ENCODE measurements at places on chromosomes 16 and 17. TPM values are rescaled to one million over a fixed set of nuclear protein-coding genes. Genes with fewer than 3 reads are reported as not detected.

Gene PPL
- total RNA-seq: 0.13 TPM

Gene MEIOB
- total RNA-seq: not detected

Gene SOCS3
- 29.3 TPM for total RNA-seq

Gene CBX2
- total RNA-seq: 6.7 TPM

Gene HAGH
- 35.4 TPM for total RNA-seq

Gene SOX9
- total RNA-seq: 11.3 TPM

Gene TADA2A
- total RNA-seq: 28.5 TPM

Gene KCNG4
- not detected for total RNA-seq

Gene HIGD1B
- total RNA-seq: not detected

Gene ITGAL
- not detected for total RNA-seq

Gene SLC16A13
- total RNA-seq: 0.63 TPM

Gene SLC5A11
- not detected for total RNA-seq

Gene CBLN1
- not detected for total RNA-seq

Gene SALL1
- not detected for total RNA-seq

Gene LPO
- total RNA-seq: not detected

Gene DOC2B
- not detected for total RNA-seq

Gene CDC6
- 43.2 TPM for total RNA-seq

Gene RGS9
- total RNA-seq: 0.57 TPM

Gene MYL11
- total RNA-seq: 7.2 TPM

Gene MT1G
- not detected for total RNA-seq

Gene KRT12
- total RNA-seq: not detected

Gene ZNF768
- total RNA-seq: 36.7 TPM

Gene NTN1
- 0.19 TPM for total RNA-seq

Gene CAMKK1
- 3.7 TPM for total RNA-seq

Gene BEAN1
- total RNA-seq: 0.19 TPM

Gene CDH11
- 57.7 TPM for total RNA-seq

Gene KRTAP3-2
- total RNA-seq: not detected

Gene PRAC2
- total RNA-seq: not detected

Gene KRT36
- not detected for total RNA-seq

Gene FBXW10
- not detected for total RNA-seq

Measured in LHCN-M2 (cell line).